LNCaP clone FGC (cell line): ENCODE measurements at places on chromosomes 5 and 9.
A peak's percentile ranks its signal among the peaks of the same experiment; 100 is the strongest.

- no peak for DNase-seq
Observed at GRCh38 chr5:56817263-56818014, 2.1 kb downstream of the MAP3K1 start.

DNA sequence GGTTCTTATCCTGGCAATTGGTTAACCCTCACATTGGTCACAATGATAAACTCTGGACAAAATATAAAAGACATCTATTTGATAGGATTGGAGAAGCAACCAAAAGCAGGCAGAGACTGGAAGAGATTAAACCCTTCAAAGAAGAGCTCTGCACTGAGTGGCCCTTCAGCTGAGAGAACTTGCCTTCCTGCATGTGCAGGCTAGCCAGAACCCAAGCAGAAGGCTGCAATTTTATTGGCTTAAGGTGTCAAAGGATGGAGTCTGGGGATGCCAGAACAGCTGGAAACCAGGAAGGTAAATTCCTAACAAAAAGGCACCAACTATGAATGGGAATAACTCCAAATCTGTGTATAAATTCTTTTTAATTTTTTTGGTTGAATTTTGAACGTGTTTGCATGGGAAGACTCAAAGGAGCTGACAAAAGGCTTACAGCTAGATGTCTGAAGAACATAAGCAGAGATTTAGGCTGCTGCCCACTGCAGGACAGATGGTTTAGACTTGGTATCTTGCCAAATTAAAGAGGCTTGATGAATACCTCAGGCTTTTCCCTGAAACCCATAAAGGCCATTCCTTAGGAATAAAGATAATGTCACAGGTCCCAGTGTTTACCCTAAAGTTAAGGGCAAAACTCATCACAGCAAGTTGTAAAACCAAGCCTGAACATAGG, 66.3 kb downstream of the NR2F1 start:
- no peak for DNase-seq

DNA sequence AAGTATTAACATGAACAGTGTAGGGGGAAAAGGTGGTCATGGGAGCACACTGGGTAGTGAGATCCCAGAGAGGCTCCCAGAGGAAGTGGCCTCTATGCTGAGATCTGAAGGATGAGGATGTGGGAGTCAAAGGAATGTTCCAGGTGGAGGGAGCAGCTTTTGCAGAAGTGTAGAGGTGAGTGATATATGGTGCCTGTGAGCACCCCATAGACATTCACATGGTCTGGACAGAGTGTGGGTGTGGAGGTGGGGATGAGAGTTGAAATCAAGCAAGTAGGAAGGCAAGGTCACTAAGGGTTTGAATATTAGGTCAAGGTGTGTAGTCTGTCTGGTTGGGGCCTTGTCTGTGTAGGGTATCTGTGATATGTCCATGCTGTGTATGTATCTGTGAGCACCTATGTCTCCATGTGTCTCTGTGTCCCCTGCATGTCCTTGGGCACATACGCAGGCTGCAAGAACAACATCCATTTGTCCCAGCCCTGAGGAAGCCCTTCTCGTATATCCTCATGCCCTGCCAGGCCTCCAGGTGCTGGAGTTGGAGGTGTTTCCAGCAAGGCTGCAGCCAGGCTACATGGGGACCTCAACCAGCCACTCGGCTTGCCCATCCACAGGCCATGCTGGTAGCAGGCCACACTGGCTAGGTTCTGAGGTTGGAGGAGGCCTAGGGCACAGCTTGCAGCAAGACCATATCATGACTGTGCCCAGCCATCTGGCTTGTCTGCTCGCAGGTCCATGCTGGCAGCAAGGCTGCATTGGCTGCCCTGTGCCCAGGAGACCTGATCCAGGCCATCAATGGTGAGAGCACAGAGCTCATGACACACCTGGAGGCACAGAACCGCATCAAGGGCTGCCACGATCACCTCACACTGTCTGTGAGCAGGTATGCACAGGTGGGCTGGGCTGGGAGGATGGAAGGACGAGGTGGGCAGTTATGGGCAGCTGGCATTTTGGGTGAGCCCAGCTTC, 4.7 kb downstream of the PDLIM4 start:
- DNase-seq = no peak

GRCh38 chr9:137068539-137069507, 1.5 kb downstream of the SAPCD2 start:
- no peak for DNase-seq

DNA sequence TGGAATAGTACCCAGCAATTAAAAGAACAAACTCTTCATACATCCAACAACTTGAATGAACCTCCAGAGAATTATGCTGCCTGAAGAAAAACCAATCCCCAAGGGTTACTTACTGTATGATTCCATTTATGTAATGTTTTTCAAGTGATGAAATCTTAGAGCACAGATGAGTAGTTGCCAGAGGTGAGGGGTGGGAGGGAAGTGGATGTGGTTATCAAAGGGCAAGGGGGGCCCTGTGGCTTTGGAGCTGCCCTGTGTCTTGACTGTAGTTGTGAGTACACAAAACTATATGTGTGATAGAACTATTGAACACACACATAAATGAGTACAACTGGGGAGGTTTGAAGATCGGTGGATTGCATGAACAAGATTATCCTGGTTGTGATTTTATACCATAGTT, 115.8 kb upstream of the SLC25A48 start:
- DNase-seq = no peak

DNA sequence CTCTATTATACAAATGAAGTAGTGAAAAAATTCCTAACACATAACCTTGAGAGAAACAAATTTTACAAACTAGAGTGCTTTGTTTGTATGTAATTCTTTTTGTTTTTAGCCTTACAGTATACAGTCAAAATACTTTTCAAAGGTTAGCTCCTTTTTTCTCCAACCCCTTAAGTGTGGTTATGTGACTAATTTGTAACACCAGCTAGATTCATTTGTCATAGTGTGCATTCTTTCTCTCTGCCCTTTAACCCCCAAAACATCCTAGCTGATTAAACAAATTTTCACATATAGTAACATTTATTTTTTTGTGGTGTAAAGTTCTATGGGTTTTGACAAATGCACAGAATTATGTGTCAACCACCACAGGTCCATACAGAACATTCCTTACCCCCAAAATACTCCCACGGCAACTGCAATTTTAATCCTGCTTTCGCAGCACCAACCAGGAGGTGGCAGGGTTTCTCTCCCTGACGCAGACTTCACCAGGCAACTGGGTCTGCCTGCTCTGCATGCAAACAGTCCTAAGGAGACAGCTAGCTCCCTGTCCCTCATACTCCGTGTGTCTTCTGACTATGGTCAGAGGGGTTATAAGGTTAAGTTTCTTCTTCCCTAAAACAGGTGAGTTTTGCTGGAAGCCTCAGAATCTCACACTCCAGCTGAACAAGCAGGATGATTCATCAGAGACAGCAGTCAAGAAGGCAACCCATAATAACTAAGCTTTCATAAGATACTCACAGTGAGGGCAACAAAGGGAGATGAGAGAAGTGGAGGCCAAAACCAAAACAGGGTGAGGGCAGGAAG, 44.5 kb upstream of the NR5A1 start:
- DNase-seq = peak; percentile 19

GRCh38 chr9:91847581-91848091, 102.4 kb downstream of the ROR2 start:
- DNase-seq = no peak

DNA sequence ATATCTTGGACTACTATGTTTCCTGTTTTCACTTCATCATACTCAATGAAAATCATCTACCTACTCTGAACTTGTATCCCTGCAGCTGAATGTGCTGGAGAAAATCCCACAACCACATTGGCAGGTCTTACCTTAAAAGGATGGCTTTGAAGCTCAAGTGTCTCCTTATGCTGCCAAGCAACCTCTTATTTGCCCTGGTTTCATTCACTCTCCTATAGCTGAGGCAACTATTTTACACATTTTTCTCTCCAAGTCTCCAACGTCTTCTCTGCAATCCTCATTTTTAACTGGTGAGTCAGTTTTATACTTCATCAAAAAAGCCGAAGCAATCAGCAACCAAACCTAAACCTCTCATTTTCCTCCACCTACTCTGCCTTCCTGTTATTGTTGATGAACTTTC, 49.7 kb downstream of the POU4F3 start:
- no peak for DNase-seq

DNA sequence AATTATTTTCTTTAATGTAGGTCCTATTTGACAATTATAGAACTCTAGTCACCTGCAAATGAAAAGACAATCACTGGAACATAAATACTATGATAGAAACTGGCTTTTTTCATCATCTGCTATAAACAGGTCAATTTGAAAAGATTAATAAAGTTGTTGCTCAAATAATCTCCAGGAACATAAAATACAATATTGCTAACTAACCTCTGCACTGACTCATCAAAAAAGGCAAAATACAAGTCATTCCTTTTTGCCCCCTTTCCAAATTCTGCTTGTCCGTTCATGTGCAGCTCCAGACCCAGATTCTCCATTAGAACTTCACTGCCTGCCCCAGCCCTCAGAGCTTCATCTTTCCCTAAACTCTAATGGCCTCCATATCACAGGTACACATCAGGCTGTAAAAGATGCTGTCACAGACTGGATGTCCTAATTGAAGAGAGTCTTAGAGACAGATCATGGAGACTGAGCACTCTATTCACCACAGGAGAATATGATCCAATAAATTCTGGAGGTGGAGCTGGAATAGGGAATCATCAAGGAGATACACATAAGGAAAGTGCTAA, 1.6 kb downstream of the DCTN4 start:
- no peak for DNase-seq

- no peak for DNase-seq
Observed at GRCh38 chr9:106312906-106313305, 550.1 kb upstream of the ZNF462 start.
